ENCODE measurements at places on chromosomes 5 and 9.

DNA sequence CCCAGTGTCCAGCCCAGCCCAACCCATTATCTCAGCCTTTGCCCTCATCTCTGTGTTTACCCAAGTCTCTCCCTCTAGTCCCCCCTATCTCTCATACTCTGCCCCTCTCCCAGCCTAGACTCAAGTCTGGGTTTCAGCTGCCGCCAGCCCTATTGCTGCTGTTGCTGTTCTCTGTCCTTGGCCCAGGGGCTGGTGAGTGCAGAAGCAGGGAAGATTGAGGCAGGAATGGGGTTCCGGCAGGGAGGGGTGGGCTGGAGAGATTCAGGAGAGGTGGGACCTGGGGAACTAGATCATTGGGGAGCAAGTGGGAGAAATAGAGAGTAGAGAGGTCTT, 702 bp downstream of the TMEM8B start:
- DNase-seq, result no peak

GRCh38 chr9:89562186-89562814, 42.5 kb upstream of the GADD45G start:
- no peak for DNase-seq

GRCh38 chr5:154868702-154869101, 10.3 kb downstream of the CNOT8 start:
- peak; percentile 45 for DNase-seq

DNA sequence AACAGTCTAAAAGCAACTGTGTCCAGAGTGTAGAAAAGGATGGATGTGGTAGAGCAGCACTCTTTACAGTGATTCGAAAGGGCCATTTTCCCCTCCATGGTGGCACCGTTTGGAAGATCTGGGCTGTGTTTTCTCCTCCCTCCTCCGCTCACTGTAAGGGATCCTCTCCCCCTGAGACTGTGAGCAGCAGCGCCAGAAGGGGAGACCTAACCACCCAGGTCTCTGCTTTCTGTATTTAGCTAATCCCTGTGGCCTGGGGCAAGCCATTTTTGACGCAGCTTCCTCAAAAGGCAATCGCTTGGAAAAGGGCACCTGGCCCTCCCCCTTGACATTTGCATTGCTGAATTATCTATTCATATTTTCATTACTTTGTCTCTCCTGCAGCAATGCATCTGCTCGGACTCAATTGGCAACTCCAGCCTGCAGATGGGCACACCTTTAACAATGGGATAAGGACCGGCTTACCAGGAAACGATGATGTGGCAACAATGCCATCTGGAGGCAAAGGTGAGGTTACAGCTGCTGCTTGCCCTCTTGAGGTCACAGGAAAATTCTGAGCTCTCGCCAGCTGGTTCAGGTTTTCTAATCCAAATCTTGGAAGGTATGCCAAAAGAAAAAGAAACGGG, 244.3 kb upstream of the WWC1 start:
- peak; percentile 92 for DNase-seq
